ENCODE measurements at places on chromosomes 4 and X.
A peak's percentile ranks its signal among the peaks of the same experiment; 100 is the strongest.

DNA sequence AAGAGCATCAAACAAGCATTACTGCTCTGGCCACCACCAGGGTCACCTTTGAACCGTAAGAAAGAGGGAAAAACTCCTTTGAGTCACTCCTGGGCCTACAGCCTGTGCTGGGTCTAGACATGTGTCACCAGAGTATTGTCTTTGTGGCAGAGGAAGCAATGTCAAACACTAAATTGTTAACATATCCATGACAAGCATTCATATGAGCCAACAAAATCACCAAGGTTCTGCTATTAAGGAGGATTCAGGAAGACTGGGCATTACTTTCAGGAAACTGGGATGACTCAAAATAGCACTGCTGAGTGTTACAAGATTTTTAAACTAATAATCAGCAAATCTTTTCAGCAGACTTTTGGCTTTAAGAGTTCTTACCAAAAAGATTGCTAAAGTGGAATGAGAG, 28.1 kb downstream of the LGI2 start:
- no peak for DNase-seq

DNA sequence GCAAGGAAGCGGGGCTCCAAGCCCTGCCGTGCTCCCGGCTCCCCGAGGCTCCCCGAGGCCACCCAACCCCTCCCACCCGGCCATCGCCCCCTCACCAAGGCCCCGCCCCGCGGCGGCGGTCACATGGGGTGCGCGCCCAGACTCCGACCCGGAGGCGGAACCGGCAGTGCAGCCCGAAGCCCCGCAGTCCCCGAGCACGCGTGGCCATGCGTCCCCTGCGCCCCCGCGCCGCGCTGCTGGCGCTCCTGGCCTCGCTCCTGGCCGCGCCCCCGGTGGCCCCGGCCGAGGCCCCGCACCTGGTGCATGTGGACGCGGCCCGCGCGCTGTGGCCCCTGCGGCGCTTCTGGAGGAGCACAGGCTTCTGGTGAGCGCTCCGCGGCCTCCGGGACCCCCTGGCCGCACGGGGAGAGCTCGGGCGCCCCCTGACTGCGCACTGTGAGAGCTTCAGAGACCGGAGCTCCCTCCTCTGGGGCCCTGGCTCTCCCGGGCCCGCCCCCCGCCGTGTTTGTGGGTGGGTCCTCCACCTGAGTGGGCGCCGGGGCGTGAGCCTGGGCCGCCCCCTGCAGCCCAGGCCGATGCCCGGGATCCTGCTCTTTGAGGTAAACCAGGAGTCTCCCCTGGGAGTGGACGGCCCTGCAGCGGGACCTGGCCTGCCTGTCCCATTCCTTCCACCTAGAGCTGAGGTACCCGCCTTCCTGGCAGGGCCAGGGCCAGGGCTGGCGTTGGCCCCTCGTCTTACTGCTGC, at the start of gene IDUA:
Gene IDUA, plus strand, starts transcription at position 166 of the 745 bp plus-strand sequence. Its CDS starts 41 bp downstream, at position 207.
- DNase-seq: peak; percentile 83

GRCh38 chrX:54180403-54180802, 2.7 kb downstream of the FAM120C start:
- DNase-seq: no peak

DNA sequence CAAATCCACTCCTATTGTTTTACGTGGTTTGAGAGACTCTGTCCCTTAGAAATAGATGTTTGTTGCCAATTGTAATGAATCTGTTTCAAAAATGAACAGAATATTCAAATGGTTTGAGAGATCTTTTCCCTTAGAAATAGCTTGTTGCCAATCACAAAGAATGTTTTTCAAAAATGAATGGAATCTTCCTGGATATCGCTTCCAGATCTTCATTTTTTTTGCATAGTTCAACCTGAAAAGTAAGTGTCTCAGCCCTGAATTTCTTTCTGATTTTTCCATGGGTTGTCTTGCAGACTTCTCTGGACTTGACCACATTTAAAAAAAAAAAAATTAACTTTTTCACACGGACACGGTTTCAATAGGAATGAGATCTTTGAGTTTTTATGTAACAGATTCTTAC, 22.7 kb downstream of the SHOX start:
- DNase-seq: no peak

- no peak for DNase-seq
Measured at GRCh38 chr4:96916711-96917110, 1076.8 kb downstream of the PDHA2 start.

DNA sequence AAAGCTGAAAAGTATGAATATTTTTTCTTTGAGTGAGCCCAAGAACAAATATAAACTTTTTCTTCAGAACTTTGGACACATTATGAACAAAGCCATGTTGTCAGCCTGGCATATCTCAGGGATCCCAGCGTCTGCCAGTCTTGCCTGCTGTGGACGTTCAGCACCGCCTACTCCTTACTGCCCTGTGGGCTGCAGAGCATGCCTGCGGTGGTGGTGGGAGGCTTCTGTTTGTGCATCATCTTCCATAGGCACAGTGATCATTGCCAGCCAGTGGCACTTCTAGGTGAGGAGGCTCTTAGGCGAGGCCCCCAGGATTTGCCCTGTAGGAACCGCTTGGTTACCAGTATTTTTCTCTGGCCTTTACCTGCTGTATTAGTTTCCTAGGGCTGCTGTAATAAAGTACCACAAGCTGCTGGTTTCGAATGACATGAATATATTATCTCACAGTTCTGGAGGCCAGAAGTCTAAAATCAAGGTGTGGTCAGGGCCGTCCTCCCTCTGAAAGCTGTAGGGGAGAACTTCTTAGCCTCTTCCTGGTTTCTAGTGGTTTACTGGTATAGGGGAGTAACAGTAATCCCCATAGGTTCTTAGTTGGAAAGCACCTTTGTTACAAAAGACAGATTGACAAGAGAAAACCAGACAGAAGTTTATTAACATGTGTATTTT, 15.4 kb downstream of the ANXA3 start:
- DNase-seq: no peak

- peak; percentile 10 for DNase-seq
Measured at GRCh38 chrX:74421036-74421739, at the start of gene SLC16A2. Gene SLC16A2, plus strand, starts transcription at chrX:74421493. Its CDS starts 145 bp downstream, at chrX:74421638.

Measured in stimulated activated CD4-positive, alpha-beta T cell treated with anti-CD3 and anti-CD28 coated beads, Interleukin-4, amount 100 ng/mL, for 24 hours (primary cell).